Activated T-cell treated with anti-CD3 and anti-CD28 coated beads for 24 hours (primary cell): ENCODE measurements at places on chromosomes 16 and 17.

DNA sequence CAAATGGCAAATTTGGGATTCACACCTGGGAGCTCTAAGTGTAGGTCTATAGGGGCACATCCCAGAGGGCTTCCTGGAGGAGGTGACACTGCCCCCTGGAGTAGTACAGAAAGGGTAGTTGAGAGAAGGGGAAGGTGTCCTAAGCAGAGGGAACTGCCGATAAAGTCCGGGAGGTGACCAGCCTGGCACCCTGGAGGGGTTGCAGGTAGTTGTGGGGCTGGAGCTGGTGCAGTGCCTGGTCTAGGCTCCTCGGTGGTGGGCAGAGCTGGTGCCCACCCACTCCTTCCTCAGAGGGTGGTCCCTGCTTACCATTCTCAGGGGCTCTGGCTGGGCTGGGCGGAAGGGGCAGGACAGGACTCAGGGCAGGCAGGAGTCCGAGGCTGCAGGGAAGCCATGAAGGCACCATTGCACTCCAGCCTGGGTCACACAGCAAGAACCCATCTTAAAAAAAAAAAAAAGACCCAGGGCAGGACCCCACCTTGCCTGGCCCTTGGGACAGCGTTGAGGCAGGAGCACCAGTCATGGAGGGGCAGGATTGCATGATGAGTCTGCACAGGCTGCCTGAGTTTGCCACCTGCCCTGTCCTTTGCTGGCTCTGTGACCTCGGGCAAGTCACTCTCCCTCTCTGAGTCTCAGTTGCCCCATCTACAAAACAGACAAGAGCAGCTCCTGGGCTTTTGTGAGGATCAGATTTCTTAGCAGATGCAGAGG lies 43.8 kb downstream of the LAT start:
- no peak for DNase-seq

- DNase-seq, result no peak
Observed at GRCh38 chr16:77843405-77843804, 55.0 kb downstream of the VAT1L start.

- no peak for DNase-seq
Observed at GRCh38 chr16:48409839-48410632, 24.8 kb upstream of the SIAH1 start.

- peak; percentile 5 for DNase-seq
Observed at GRCh38 chr17:67779098-67779672, 46.1 kb upstream of the BPTF start.

DNA sequence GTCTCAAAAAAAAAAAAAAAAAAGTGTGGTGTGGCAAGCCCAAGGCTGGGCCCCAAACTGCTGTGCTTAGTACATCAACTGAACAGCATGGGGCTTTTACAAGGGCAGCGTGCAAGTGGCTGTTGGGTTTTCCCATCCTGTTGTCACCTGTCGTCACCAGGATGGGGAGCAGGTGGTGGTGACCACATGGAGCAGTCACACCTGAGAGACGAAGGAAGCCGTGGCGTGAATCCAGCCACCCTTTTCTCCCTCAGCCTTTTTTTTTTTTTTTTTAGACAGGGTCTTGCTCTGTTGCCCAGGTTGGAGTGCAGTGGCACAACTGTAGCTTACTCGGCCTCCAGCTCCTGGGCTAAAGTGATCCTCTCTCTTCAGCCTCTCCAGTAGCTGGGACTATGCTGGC lies 4.1 kb upstream of the MRPL58 start:
- DNase-seq, result no peak

DNA sequence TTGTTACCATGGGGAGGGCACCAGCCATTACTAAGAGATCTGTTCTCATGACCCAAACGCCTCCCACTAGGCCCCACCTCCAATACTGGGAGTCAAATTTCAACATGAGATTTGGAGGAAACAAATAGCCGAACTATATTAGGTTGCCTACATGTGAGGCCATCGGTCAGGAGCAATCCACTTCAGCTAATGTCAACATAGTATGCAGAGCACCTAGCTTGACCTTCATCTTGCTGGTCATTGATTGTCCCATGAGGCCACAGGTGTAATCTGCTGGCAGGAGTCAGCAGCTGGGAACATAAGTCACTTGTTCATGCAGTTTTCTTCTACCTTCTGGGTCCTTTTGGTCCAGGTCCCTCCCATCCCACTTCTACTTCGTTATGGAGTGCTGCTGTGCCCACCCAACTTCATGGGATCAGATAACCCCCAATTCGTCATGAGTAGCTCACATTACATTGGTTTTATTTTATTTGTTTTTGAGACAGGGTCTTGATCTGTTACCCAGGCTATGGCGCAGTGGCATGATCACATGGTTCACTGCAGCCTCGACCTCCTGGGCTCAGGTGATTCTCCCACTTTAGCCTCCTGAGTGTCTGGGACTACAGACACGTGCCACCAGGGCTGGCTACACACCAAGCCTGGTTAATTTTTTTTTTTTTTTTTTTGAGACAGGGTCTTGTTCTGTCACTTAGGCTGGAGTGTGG lies 5.9 kb upstream of the KPNA2 start:
- no peak for DNase-seq

DNA sequence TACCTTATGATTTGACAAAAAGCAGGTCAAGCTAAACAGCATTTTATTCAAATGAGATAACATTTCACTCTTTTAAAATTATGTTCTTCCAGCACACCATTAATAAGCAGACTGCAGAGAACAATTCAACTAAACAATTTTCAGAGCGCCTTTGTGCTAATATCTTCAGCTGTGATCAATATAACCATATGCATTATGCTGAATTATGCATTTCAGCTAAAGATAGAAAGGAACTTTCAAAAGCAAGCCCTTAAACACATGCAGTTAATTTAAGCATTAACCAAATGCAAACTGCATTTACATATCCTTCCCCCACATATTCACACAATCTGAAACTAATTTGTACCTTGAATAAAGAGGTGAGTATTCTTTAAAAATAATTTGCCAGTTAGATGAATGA lies 41.6 kb downstream of the RPGRIP1L start:
- no peak for DNase-seq

DNA sequence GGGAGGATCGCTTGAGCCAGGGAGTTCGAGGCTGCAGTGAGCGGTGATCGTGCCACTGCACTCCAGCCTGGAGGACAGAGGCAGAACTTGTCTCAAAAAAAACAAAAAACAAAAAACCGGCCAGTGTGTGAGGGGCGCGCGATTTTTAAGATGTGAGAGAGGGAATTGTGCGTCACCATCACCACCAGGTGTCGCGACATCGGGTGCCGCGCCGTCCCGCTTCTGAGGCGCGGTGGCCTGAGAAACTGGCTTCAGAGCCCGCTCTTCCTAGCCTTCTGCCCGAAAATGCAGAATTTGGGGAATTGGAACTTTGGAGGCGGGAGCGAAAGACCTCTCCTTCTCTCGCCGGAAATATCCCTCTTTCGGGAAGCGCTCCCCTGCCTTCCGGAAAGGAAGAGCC lies 524.8 kb downstream of the KCNJ18 start:
- no peak for DNase-seq

GRCh38 chr17:17985555-17985954 lies 12.9 kb downstream of the DRC3 start:
- no peak for DNase-seq

- DNase-seq, result no peak
Observed at GRCh38 chr17:41377546-41377945, 4.6 kb downstream of the KRT34 start.

DNA sequence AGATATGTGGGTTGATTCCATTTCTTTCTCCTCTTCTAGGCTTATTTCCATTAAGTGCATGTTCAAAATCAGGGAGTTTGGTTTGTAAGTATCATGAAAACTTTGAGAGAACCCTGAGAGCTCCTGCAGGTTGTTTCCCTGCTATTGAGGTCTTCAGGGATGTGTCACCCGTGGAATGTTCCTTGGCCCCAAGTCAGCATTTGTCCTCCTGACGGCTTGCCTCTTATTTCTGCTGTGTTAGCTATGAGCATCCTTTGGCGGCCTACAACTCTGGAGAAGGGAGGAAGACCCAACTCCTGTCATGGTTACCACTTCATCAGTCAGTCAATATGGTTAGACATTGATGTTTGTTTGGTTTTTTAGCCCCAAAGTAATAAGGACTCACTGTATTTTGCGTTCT lies 180.8 kb downstream of the FTO start:
- DNase-seq, result no peak

DNA sequence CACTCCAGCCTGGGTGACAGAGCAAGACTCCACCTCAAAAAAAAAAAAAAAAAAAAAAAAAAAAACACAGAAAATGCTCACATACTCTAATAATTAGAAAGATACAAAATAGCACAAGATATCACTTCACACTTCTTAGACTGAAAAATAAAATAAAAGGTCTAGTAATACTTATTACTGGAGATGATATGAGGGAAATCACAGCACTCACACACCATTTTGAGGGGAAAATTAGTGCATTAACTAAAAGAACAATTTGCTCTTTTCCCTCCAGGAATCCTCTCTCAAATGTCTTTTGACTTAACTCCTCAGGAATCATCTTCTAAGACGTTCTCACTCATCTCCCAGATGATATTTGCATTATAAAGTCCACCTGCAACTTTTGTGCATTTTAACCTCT lies 697.9 kb upstream of the SOX9 start:
- DNase-seq, result no peak

DNA sequence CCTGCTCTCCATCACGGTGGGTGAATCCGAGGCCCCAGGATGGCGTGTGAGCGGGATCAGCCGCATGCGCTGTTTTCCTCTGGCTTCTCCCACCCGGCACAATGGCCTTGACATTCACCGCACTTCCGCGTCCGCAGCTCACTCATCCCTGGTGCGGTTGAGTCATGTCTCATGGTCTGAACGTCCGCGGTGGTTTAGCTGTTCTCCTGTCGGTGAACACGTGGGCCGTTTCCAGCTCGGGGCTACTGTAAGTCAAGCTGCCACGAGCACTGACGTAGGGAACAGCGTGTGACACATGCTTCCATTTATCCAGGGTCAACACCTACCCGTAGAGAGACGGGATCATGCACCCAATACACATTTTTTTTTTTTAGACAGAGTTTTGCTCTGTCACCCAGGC lies 15.3 kb upstream of the CACNA1H start:
- DNase-seq, result no peak

DNA sequence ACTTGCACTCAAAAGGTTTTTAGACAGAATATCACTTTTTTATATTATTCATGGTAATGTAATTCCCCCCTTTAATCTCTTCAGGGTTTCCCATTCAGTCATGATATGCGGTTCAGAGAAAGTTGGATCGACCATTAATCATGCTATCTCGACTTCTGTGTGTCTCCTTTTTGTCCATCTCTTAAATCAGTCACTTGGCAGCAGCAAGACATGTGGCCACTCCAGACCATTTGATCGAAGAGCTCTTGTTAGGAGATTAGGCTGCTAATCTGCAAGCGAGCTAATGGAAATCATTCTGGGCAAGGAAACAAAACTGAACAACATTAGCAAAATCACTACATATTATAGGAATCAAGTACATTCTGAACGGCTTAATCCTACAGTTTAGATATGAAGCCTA lies 449.9 kb downstream of the WWOX start:
- DNase-seq, result no peak

DNA sequence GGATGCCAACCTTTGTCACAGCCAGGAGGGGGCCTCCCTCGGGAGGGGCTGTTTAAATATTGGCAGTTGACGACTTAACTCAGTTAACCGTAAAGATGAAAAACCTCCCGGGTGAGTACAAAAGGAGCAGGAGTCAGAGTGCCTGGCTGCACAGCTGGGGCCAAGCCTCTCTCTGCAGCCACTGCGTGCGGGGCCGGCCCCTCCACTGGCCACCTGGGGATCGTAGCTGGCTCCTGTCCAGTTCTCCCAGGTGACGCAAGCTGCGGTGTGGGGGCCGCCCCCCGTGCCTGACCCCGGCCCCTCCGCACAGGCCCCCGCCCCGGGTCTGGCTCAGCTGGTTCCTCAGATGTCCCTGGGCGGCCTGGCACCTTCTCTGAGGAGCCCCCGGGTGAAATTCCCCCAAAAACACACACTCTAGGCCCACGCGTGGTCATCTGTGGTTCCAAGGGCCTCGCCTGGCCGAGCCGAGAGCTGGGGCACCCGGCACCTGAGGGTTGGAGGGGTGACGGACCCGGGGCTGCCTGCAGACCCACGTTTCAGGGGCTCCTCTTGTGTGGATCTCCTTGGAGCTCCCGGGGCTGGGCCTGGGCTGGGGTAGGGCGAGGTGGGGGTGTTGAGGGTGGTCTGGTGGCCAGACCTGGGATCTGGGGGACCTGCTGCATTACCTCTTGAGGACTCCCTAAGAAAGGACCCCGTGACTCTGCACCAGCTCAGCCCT lies 7.4 kb upstream of the CACNA1H start:
- no peak for DNase-seq

DNA sequence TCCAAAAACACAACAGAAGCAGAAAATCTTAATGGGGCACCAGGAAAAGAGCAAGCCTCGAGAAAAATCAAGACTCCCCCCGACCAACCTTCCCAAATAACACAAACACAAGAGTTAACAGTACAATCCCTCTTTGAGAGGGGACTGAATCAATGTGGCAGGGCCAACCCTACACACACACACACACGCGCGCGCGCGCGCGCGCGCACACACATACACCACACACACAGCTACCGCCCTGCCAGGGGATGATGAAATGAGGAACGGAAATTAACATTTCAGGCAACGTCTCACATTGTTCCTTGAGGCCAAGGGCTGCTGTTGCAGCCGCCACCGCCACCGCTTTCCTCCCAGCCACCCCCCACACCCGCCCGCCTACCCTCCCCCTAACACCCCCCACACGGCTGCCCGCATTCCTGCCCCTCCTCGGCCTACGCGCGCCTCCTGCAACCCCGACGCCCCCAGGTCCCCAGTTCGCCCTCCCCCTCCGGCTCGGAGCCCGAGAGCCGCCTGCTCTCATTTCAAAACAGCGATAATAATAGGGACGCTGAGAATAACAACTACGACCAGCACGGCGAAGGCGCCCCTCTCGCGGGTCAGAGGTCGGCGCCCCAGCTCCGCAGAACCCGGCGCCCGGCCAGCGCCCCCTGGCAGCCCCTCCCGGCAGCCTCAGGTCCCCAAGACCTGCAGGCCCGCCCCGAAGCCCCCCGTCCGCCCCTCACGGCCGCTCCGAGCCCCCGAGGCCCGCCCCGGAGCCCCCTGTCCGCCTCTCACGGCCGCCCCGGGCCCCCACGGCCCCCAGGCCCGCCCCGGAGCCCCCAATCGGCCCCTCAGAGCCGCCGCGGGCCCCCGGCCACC lies 1.1 kb downstream of the ANKRD11 start:
- peak; percentile 65 for DNase-seq

DNA sequence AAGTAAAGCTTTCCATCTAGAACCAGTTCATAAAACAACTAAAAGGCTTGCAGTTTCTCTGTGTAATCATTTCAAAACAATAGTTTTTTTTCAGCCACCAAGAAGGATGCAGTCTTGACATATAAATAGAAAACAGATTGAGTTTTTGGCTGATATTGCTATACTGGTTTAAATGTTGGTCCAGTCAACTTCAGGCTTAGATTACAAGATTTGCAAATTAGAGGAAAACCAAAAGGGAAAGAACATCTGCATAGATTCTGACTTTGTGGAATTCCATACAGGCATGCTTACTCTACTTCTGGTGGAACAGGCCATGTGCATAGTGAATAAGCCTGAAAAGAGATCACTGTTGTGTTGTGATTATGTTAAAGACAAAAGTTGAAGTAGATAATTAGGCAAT lies 150.3 kb downstream of the BCAS3 start:
- no peak for DNase-seq

- no peak for DNase-seq
Observed at GRCh38 chr17:6179017-6179416, 108.8 kb downstream of the WSCD1 start.

GRCh38 chr17:17106756-17107155 lies 64.5 kb downstream of the MPRIP start:
- no peak for DNase-seq

GRCh38 chr17:78514521-78514920 lies 62.7 kb downstream of the DNAH17 start:
- DNase-seq, result no peak

GRCh38 chr16:53517851-53518250 lies 14.8 kb upstream of the AKTIP start:
- no peak for DNase-seq

GRCh38 chr16:78363843-78364555 lies 264.5 kb downstream of the WWOX start:
- DNase-seq, result no peak
